Kidney epithelial cell (primary cell): ENCODE measurements at places on chromosomes 1 and 21. TPM values are rescaled to one million over a fixed set of nuclear protein-coding genes. Genes with fewer than 3 reads are reported as not detected.

The HRNR gene
- not detected in 2 replicates for total RNA-seq

The KDF1 gene
- total RNA-seq = 10.3 and 11.0 TPM in 2 replicates

The SH2D5 gene
- total RNA-seq = 11.7 and 17.5 TPM in 2 replicates

The HSPA6 gene
- total RNA-seq = 0.84 TPM in 1 of 2 replicates, not detected in the other

The ALPL gene
- 5.1 and 7.3 TPM in 2 replicates for total RNA-seq

The SDC3 gene
- 36.4 and 49.0 TPM in 2 replicates for total RNA-seq

The GBP7 gene
- not detected in 2 replicates for total RNA-seq
